HS-5 (cell line): ENCODE measurements at places on chromosomes 6 and 20.
A peak's percentile ranks its signal among the peaks of the same experiment; 100 is the strongest.

GRCh38 chr20:25072226-25072811, 9.6 kb downstream of the VSX1 start:
- DNase-seq = no peak

GRCh38 chr6:53119772-53120409, 28.8 kb downstream of the GCM1 start:
- no peak for DNase-seq

- peak; percentile 86 for DNase-seq
Measured at GRCh38 chr20:51966296-51966971, 164.1 kb upstream of the SALL4 start.

DNA sequence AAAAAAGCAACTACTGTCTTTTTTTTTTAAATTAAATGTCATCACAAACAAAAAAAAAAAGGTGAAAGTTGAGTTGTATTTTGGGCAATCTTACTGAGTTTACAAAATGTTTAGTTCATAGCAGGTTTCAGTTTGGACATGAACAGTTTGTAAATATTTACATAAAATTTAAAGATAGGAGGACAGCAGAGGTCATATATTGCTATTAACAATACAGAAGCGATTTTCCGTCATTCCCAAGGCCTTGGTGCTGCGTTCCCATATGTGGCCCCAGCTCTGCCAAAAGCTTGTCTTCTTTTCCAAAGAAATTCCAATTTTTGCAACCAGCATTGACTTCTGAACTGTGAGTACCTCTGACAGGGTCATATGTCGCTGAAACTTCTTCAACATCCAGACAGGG, 5.1 kb downstream of the BACH2 start:
- no peak for DNase-seq

DNA sequence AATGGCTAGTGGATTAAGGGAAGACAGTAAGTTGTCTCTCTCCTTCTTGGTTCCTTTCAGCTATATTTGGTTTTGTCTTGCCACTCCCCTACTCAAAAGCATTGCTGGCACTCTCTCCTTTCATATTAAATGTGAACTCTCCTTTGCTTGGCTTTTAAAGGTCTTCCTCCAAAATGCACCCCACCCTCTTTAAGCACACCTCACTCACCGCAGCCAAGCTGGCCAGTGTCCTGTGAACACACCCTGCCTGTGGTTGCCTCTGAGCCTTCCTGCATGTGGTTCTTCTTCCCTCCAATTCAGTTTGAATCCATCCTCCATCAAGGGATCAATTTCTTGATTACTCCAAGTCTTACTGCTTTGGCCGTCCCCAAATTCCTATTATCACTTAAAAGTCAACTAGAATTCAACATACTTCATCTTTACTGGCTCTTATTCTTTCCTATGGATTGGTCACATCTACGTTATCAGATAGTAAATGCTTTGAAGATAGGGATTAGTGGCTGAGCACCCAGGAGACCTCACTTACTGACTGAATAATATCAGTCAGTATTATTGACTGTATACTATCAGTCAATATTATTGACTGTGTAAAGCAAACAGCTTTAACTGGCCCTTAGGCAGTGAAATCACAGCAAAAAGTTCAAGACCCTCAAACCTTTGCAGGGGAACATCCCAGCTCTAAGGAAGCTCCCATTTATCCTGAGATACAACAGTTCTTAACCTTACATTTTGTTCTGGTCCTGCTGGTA, 41.6 kb upstream of the SPDEF start:
- DNase-seq = no peak

- no peak for DNase-seq
Measured at GRCh38 chr20:46213946-46214823, 94.1 kb downstream of the CDH22 start.
